ENCODE measurements at places on chromosomes 16 and 17.

GRCh38 chr16:71262391-71262790 is 26.8 kb downstream of the CMTR2 start:
- DNase-seq = no peak

DNA sequence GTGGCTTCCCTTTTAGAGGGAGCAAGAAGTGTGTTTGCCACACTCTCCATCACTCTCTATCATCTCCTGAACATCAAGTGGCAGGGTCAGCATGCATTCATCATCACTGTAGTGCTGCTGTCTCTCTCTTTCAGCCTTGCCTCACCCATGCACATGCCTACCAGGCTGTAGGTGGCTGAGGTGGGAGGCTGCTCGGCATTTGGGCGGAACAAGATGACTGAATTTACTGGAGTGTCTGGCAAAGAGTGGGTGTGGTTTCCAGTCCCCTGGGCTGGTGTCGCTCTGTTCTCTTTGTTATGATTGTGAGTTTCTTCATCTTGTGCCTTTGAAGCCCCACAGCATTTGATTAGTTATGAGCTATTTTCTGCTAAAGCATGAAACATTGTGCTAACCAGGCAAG is 541.9 kb upstream of the EEF2KMT start:
- DNase-seq = no peak

DNA sequence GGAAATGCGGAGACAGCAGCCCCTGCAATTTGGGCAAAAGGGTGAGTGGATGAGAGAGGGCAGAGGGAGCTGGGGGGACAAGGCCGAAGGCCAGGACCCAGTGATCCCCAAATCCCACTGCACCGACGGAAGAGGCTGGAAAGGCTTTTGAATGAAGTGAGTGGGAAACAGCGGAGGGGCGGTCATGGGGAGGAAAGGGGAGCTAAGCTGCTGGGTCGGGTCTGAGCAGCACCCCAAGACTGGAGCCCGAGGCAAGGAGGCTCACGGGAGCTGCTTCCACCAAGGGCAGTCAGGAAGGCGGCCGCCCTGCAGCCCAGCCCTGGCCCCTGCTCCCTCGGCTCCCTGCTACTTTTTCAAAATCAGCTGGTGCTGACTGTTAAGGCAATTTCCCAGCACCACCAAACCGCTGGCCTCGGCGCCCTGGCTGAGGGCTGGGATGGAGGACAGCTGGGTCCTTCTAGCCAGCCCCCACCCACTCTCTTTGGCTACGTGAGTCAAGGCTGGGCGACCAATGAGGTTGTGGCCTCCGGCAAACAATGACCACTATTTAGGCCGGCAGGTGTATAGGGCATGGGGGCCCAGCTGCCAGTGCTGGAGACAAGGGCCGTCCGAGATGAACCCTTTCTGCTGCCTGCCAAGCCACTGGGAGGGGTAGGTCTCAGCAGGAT is 507 bp downstream of the SERPINF1 start:
- peak; percentile 79 for DNase-seq

DNA sequence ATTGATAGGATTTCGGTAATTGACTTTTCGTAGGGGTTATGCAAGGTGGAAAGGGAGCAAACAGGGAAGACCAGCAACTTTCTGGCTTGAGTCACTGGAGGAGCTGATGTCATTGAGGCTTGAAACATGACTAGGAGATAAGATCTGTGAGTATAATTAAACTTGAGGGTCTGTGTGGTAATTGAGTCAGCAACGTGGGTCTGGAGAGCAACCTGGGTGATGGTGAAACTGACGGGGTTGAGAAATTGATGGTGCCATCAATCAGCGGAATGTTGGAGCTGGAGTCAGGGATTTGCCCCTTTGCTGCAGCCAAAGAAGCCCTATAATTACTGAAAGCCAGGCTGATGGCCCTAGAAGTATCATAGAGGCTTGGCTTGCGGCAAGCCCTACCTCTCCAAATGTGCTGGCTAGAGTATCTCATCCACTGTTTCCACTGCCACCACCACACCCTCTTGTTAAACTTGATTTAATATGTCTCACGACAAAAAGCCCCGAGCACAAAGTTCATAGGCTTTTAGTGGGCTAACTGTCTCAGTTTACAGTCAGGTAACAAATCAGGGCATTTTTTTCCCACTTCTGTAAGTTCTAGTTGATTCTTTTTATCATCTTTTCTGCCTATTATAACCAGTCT is 186.9 kb upstream of the ELAC2 start:
- DNase-seq = peak; percentile 10

DNA sequence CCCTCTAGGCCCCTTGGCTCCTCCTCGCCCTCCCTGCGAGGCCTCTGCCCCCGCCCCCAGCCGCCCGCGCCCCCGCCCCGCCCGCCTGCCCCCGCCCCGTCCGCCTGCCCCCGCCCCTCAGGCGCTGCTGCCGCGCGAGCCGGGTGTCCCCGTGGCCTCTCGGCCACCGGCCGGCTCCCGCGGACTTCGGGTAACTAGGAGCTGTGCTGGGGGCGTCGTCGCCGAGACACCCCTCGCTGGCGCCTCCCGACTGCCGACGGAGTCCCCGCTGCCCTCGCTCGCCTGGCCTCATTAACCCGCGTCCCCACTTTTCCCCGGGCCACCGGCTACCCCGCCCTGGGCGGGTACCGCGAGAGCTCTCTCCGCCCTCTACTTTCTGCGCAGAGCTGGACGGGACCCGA is at the start of gene TLCD1:
Gene TLCD1 (minus strand): TSS at position 8 of the 401 bp plus-strand sequence. CDS start 136 bp downstream, outside the sequence.
- peak; percentile 62 for DNase-seq

DNA sequence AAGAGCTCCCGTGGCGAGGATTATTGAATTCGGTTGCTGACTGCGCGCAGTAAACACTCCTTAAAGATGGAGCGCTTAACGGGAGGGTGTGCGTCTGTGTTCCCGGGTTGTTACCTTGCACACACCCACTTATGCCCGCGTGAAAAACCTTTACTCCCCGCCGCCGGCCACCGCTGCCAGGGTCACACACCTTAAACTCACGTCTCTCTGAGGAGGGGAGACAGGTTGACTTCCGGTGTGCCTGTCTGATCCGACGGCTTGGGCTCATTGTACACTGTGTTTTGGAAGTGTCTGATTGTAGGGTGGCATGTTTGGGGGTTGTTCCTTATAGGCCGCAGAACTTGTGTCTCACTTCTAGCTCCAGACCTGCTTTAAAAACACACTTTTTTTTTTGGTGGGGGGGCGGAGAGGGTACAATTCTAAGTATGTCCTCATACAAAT is 66.8 kb downstream of the KPNA2 start:
- no peak for DNase-seq

DNA sequence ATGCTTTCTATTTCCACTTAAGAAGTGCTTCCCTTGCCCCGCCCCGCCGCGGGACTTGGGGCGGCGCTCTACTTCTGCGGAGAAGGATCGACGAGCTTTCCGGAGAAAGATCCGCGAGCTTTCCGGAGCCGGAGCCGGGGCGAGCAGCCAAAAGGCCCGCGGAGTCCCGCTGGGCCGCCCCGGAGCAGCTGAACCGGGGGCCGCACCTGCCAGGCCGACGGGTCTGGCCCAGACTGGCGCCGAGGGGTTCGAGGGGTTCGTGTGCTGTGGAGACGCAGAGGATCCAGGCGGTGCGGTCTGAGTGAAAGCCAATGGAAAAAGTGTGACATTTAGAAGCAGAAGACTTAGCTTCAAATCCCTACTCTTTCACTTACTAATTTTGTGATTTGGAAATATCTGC is 50.8 kb downstream of the TBC1D26 start:
- no peak for DNase-seq

DNA sequence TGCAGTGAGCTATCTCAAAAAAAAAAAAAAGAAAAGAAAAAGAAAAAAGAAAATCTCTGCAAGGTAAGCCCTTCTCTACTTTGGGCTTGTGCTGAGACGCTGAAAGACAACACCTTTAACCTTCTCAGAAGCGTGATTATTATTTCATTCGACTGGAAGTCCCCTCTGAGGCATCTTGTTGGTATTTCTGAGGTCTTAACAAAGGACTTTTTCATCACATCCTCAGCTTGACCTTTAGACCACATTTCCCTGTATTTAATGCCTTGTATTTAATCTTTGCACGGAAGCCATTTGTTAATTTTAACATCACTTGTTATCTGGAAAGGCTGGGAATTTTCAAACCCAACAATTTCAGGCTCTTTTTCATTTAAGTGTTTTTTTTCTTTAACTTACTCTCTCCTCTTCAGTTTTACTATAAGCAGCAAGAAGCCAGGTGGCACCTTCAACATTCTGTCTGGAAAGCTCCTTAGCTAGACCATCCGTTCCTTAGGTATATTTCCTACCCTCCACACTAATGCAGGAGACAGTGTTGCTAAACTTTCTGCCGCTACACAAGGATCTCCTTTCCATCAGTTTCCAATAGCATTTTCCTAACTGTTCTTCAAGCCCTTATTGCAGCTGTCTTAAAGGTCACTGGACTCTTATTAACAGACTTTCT is 10.3 kb downstream of the KCTD13 start:
- DNase-seq = peak; percentile 51

- DNase-seq = peak; percentile 26
Observed at GRCh38 chr17:11705111-11705510, 106.8 kb downstream of the DNAH9 start.

DNA sequence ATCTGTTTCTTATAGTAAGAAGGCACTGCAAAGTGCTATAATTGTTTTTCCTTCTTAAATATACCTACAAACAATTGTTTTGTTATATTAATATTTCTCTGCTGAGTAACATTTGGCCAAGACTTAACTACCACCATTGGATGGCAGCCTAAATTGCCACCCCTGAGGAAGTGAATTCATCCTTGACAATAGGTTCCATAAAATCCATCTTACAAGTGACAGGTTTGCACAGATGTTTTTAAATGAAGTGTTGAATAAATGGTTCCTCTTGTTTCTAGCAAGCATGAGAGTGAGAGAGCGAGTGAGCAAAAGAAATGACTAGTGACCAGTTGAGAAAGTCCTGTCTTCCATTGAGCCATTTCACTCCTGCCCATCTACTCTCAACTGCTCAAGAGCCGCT is 8.3 kb upstream of the MPHOSPH6 start:
- DNase-seq = no peak

GRCh38 chr17:72466199-72466598 is 345.4 kb downstream of the SOX9 start:
- DNase-seq = peak; percentile 80

DNA sequence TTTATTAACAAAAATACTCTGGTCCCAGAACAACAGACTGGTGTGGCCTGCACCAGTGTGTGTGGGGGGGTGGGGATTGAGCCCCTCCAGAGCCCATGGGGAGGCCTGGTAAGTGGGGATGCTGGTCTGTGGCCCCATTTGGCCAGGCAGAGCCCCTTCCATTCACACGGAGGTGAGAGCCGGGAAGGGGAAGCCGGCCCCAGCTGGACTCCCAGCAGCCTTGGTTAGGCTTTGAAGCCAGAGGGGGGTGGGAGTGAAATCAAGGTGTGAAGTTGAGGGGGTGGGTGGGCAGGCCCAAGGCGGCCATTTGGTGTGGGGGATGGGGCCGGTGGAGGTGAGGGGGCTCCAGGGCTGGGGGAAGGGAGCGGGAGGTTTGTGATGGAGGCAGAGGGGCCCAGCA is 5.9 kb downstream of the TBX6 start:
- no peak for DNase-seq

DNA sequence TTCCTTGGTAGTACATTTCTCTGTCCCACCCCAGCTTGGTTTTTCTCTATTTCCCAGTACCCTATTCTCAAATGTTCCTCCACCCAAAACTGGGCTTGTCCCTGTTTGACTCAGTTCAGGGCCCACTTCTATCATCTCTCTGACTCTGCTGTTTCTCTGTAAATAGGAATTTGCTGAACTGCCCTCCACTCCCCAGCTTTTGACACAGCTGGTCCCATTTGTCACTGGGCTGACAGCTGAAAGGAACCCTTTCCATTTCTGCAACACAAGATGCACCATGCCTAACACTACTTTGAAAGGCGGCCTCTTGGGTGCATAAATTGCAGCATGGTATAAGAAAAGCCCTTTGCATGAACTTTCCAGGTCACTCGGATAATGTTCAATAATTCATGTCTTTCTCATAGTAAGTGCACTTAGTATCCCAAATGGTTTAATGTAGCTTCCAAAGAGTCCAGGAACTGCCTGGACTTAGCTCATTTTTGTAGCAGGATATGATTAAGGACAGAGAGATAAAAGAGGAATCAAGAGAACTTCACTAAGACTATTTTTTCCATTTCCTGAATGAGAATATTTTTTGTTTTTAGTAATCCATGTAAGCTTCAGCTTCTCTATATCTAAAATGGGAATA is 256.7 kb downstream of the CDH11 start:
- DNase-seq = peak; percentile 6

DNA sequence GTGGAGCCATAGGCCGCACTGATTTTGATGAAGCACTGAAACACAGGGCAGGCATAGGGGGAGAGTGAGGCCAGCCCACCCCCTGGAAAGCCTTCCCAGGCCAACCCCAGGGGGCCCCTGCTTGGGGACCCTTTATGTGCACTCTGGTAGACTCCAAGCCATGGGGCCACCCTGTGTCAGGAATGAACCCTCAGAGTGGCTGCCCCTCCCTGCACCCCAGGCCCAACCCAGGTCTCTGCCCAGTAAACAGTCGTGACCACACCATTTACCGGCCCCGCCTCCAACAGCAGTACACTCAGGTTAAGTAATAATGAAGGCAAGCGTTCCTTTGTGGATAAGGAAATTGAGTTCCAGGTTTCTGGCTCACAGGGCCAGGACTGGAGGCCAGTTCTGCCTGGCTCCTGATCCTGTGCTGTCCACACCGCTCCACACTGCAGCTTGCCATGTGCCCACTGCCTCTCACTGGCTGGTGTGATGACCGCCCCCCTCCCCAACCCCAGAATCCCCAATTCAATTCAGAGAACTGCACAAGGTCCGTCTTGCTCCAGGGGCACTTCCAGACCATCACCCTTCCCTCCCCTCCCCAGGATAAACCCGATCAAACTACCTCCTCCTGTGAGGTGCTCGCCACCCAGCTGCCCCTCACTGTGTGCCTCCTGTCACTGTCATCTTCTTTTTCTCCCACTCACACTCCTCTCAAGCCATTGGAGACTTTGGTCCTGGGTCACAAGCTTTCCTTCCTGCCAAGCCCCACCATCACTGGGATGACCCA is 13.6 kb downstream of the PIMREG start:
- no peak for DNase-seq

- DNase-seq = peak; percentile 55
Observed at GRCh38 chr17:68248199-68248825, 469 bp downstream of the AMZ2 start.

- no peak for DNase-seq
Observed at GRCh38 chr17:39994448-39994847, 13.8 kb downstream of the PSMD3 start.

GRCh38 chr16:62298600-62298999 is 262.4 kb upstream of the CDH8 start:
- no peak for DNase-seq

GRCh38 chr17:8954339-8954738 is 11.2 kb downstream of the PIK3R5 start:
- no peak for DNase-seq

GRCh38 chr17:79721993-79722671 is 8.6 kb upstream of the ENPP7 start:
- peak; percentile 19 for DNase-seq

DNA sequence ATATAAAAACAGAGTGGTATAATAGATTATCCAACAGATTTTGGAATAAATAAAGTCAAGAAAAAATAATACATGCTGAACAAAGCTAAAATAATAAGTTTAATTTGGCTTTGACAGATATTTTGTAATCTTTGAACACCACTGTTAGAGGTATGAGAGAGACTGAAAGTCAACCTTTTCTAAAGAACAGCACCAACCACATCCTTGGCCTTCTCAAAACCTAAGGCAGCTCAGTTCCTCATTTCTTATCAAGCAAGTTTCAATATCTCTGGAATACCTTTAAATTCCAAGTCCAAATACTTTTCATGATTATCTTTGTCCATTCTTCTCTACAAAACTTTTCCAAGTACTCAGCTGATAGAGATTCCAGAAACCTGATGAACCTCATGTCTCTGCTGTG is 1603.8 kb downstream of the CDH8 start:
- no peak for DNase-seq

GRCh38 chr17:16013943-16014407 is 14.4 kb downstream of the TTC19 start:
- DNase-seq = peak; percentile 72

- peak; percentile 70 for DNase-seq
Observed at GRCh38 chr16:2846511-2847310, 11.3 kb downstream of the PRSS22 start.
